ENCODE measurements at places on chromosomes 12 and 14. TPM values are rescaled to one million over a fixed set of nuclear protein-coding genes. Genes with fewer than 3 reads are reported as not detected.
A peak's percentile ranks its signal among the peaks of the same experiment; 100 is the strongest.

Gene ERBB3
- polyA plus RNA-seq, result 0.92 TPM

Gene CIROP
- polyA plus RNA-seq, result 0.61 TPM

Gene OTUB2
- polyA plus RNA-seq, result 1.4 TPM

Gene PRICKLE1
- polyA plus RNA-seq, result 3.4 TPM

Gene NELL2
- 0.14 TPM for polyA plus RNA-seq

- peak; percentile 17 for DNase-seq
- H3K27me3 ChIP-seq, result no peaks in the 10 kb centered on the region
- no peaks in the 10 kb centered on the region for H3K36me3 ChIP-seq
- H3K4me3 ChIP-seq, result no peak overlapping the region
- H3K4me1 ChIP-seq, result no peaks in the 10 kb centered on the region
Observed at GRCh38 chr12:5733136-5733755, 211.8 kb downstream of the ANO2 start.

GRCh38 chr14:104105071-104105821 lies 19.7 kb downstream of the ASPG start:
- H3K4me1 ChIP-seq, result no peaks in the 10 kb centered on the region
- no peaks in the 10 kb centered on the region for H3K27me3 ChIP-seq
- H3K4me3 ChIP-seq, result no peak overlapping the region
- no peaks in the 10 kb centered on the region for H3K36me3 ChIP-seq
- no peak for DNase-seq
- no peak overlapping the region for H3K27ac ChIP-seq

GRCh38 chr14:104181761-104182530 lies 43.6 kb downstream of the KIF26A start:
- no peaks in the 10 kb centered on the region for H3K27me3 ChIP-seq
- DNase-seq, result no peak
- no peaks in the 10 kb centered on the region for H3K36me3 ChIP-seq

DNA sequence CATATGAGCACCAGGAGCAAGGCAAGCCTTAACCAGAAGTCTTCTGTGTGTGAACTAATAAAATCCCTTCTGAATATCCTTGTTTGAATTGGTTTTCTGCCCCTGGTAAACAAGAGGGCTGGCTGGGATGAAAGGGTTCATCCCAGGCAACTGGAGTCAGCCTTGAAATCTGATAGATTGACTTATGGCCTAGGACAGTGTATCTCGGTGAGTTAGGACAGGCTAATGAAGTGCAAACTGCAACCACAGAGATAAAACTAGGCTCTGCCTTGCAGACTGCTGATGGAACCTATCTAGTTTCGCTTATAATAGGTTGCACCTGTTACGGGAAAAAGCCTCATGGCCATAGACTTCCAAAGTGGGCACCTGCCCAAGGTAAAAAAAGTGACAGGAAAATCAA lies 451.9 kb upstream of the NOVA1 start:
- H3K27me3 ChIP-seq, result no peaks in the 10 kb centered on the region
- no peaks in the 10 kb centered on the region for H3K36me3 ChIP-seq
- H3K4me1 ChIP-seq, result no peaks in the 10 kb centered on the region
- no peak overlapping the region for H3K27ac ChIP-seq

DNA sequence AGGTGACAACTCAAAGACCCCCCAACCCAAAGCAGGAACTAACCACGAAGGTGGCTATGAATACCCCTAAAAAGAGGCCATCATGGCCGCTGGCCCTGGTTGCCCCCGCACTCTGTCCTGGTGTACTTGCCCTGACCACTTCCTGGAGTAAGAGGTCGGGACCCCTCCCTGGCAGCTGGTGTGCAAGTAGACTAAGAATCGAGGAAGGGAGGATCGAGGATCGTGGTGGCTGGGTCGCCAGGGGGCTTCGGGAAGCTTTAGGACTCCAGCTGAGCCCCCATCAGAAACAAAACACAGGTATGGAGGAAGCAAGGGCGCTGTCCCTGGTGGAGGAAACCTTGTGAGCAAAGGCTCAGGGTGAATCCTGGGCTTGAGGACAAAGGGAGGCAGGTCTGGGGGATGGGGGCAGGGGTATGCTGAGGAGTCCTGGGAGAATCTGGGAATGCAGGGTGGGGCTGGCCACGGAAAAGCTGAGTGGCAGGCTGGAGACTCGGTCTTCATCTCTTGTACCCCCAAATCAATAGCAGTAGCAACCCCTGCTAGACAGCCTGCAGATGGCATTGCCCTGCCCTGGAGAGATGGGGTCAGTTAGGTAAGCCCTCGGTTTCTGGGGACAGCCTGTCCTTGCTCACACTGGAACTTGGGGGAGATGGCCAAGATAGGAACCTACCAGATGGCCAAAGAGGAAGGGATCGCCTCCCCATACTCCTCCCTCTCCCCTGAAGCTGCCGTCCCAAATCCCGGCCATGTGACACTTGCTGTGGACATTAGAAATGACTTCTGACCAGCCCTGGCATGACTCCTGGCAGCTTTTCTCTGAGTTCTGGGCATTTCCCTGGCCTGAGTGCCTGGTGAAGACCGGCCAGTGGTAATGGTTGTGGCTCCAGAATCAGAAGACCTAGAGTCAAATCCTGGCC lies 45.3 kb upstream of the ESRRB start:
- DNase-seq, result no peak
- no peaks in the 10 kb centered on the region for H3K36me3 ChIP-seq
- H3K4me1 ChIP-seq, result no peaks in the 10 kb centered on the region
- H3K27ac ChIP-seq, result no peak overlapping the region

All from fibroblast of lung (primary cell).